C1 segment of cervical spinal cord (tissue), 14 donors: ENCODE measurements at places on chromosomes 6 and 20.

DNA sequence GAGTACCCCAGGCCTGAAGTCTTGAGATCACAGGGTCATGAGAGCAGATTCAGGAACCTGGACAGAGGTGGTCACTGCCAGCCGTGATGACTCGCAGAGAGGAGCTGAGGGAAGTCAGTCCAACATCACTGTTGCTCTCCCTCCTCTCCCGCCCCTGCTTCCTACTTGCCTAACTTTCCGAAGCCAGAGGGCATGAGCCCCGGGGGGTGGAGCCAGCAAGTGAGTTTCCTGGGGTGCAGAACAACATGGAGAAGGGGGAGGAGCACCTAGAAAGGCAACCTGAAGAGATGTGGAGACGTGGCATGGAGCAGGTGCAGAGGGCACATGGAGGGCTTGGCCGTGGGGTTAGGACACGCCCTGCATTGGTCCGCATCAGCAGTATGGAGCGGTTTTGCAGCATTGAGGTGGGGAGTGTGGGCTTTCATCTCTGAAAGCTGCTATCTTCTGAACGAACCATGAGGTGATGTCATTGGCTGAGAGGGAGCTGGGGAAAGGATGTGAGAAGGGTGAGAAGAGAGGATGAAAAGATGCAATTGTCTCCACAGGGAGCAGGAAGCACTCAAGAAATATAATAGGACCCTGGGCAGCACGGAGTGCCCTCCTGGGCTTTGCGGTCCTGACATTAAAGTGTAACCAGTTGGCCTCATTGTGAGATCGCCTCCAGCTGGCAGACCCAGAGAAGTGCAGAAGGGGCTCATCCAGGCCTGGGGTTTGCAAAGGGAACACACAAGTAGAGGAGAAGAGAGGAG lies 25.0 kb downstream of the GDAP1L1 start:
- no peak for DNase-seq

- DNase-seq = no peak
These were observed 181.0 kb downstream of the TRIM27 start for GRCh38 chr6:28742668-28743270.

DNA sequence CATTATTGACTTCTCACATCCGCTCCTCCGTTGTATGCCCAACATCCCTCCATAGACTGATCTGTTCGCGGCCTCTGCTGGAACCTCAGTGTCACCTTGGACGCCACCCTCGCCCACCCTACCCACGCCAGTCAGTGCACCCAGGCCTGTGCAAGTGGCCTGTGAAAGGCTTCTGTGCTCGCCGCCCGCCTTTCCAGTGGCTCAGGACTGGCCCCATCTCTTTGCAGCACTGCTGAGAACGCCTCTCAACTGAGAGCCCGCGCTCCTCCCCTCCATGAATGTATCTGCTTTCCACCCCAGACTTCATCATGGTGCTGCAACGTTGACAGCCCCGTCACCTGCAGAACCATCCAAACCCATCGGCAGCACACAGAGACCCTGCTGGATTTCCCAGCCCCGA lies 227.3 kb upstream of the QKI start:
- no peak for DNase-seq

GRCh38 chr6:52595000-52595795 lies 18.3 kb upstream of the TRAM2 start:
- DNase-seq = no peak

- no peak for DNase-seq
These were observed 315.7 kb upstream of the NT5E start for GRCh38 chr6:85134172-85134571.

DNA sequence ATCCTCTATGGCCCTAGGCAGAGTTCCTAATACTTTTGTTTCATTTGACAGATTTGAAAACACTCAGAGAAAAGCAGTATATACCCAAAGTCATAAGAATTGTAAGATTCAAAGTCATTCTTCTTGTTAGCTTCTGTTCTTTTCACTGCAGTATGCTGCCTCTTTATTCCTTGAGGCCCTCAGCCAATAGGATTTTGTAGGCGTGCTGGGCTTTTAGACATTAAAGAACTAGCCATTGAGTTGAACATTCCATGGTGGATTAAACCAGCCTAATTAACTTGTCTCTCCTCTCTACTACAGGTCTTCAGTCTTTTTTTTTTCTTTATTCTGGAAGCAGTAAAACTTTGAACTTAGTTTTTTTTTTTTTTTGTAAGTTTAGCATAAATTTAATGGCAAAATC lies 186.3 kb downstream of the PLCB4 start:
- no peak for DNase-seq

GRCh38 chr20:58471193-58472164 lies 43.7 kb downstream of the APCDD1L start:
- DNase-seq = no peak

- DNase-seq = peak; percentile 17
These were observed 39.3 kb downstream of the HUS1B start for GRCh38 chr6:617456-618100.

DNA sequence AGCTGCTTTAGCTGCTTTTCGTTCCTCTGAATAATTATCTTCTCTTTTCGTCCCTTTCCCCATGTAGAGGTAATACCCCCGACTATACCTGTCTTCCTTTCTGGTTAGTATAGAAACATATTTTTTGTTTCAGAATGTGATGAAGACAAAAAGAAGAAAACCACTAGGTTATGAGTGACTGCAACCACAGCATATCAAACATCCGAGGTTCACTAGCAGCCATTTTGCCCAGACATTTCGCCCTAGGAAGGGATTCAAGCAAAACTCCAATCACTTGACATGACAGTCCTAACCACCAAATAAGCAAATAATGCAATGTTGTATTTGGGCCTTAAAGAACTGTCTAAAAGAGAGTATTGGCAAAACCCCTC lies 9.4 kb downstream of the SNX5 start:
- no peak for DNase-seq

GRCh38 chr6:158313989-158314388 lies 1.7 kb downstream of the TULP4 start:
- no peak for DNase-seq

GRCh38 chr6:110661414-110661813 lies 153.9 kb downstream of the CDK19 start:
- DNase-seq = no peak

DNA sequence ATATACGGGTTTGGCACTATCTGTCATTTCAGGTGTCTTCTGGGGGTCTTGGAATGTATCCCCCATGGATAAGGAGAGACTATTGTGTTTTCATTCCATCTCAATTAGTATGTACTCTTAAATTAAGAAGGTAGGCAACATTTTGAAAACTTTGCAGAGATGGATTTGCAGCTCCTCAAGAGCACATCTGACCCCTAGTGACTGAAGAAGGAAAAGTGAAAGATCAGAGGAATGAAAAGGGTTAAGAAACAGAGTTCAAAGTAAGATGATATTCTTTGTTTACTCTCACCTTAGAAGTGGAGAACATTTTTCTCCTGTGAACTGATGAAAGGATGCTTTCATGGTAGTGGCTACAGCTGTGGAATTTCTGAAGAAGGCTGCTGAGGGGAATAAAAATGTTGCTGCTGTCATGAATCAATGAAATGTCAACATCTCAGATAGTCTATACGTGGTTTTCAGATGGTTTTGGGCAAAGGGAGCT lies 41.5 kb downstream of the SH3BGRL2 start:
- no peak for DNase-seq

- DNase-seq = no peak
These were observed 175.0 kb downstream of the BCAS1 start for GRCh38 chr20:53895385-53895755.

DNA sequence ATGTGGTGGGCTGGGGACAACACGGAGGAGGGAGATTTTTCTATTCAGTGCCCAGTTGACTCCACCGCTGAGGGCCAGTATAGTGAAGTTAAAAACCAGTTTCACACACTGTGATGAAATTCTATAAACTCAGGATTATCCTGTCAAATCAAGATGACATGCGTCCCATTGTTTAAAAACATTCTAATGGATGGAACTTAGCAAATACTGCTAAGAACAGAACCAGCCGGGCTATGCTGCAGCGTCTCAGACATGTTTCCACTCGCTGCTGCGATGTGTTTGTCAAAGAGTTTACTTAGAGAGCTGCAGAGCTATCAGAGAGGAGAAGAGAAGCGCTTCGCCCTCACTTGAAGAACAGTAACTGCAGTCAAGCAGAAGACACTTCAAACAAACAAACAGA lies 212.6 kb upstream of the FOXQ1 start:
- no peak for DNase-seq

GRCh38 chr20:10487142-10488136 lies 52.3 kb downstream of the SLX4IP start:
- DNase-seq = no peak

DNA sequence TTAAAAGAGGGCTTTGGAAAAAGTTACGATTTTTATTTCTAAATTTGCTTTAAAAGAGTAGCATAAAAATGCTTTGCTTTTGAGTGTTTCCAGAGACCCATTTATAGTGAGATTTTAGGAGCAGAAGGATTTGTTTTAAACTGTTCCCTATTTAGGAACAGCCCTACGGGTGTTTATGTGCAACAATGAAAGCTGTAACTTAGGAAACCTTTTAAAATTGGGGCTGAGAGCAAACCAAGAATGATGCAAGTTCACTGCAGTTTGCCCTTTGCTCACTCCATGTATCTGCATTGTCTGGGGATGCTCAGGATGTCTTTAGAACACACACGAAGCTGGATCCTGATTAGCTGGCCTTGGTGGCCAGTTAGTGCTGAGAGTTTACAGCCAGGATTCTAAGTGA lies 40.9 kb downstream of the GHRH start:
- DNase-seq = no peak

DNA sequence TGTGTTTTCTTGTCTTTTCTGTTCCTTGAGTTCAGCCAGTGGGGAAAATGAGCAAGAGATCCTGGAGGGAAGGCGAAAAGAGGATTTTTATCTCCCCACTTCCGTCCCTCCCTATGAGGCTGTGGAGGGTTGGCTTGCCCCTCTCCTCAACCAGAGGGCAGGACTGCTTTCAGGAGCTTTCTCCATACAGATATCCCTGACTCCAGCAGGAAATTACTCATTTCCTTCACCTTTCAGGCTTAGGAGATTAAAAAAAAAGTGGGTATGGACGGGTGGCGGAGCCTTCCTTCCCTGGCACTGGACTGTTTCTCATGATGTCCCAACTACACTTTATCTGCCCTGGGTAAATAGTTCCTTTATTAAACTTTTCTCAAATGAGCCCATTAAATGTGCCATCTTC lies 241.2 kb downstream of the FRK start:
- DNase-seq = no peak

DNA sequence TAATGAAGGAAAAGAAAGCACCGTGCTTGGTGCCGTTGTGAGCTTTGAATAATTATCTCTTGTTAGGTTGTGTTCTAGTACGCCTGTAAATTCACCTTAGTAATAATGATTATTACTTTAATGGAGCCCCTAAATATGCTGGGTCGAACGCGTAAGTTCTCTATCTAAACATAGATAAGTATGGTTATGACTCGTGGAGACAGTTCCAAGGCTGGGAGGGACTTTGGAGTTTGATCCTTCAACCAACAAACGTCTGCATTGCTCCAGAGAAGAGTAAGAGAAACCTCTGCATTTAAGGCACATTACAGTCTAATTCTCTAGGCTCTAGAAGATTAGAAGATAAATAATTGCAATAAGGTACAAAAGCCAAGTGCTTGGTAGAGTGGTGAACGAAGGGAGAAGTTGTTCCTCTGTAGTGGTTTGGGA lies 514 bp downstream of the ACOT13 start:
- DNase-seq = no peak

GRCh38 chr6:133179481-133179880 lies 61.7 kb upstream of the EYA4 start:
- no peak for DNase-seq

DNA sequence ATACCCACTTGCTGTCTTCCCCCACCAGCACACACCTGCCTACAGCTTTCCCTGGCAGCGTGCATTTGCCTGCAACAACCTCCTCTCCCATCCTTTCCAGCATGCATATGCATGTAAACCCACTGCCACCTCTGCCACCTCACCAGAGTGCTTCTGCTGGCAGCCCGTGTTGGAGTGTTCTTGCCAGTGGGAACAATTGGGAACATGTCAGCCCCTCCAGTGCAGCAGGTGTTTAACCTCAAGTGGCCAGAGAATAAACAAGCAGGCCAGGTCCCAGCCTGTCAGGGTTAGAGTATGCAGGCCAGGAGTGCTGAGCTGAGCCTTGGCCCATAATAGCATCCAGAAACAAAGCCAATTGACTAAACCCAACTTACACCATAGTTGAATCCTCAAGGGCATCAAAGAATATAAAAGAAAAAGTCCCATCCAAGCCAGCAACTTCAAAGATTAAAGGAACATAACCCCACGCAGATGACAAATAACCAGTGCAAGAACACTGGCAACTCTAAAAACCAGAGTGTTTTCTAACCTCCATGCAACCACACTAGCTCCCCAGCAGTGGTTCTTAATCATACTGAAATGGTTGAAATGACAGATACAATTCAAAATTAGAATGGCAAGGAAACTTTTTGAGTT lies 1212.1 kb upstream of the CITED2 start:
- DNase-seq = no peak

DNA sequence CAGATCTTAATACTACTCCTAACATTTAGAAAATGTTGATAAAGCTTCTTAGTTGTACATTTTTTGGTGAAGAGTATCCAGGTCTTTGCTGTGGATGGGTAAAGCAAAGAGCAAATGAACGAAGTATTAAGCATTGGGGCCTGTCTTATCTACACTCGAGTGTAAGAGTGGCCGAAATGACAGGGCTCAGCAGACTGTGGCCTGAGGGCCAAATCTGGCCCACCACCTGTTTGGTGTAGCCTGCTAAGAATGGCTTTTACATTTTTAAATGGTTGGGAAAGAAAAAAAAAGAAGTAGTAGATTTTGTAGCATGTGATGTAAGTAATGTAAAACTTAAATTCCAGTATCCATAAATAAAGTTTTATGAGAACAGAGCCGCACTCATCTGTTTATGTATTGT lies 19.4 kb upstream of the MAPK13 start:
- DNase-seq = no peak

- DNase-seq = no peak
These were observed 441.3 kb downstream of the TFAP2B start for GRCh38 chr6:51260003-51260402.

DNA sequence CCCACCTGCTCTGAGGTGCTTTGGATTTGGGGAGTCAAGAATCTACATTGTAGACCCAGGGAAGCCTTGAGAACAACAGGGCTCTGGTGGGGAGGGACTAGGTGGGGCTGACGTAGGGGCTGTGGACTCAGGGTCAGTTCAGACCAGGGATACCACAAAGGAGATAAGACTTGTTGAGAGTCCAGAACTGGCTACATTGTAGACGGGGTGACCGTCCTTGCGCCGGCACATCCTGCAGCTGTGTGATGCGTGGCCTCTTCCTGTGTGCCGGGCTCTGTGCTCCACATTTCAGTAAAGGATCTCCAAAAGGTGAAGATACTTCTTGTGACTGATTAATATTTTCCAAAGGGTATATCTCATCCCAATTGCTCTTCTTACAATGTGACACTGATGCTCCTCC lies 9.8 kb upstream of the TLDC2 start:
- DNase-seq = no peak

GRCh38 chr6:2447318-2447920 lies 202.0 kb upstream of the GMDS start:
- DNase-seq = no peak

- no peak for DNase-seq
These were observed 39.7 kb downstream of the TRAM2 start for GRCh38 chr6:52537001-52537753.

GRCh38 chr6:22680950-22681349 lies 111.6 kb downstream of the HDGFL1 start:
- no peak for DNase-seq
